Activated gamma-delta T cell (primary cell): ENCODE measurements at places on chromosomes 16 and 17.

- no peak for DNase-seq
Measured at GRCh38 chr17:8016632-8017424, 14.4 kb downstream of the GUCY2D start.

DNA sequence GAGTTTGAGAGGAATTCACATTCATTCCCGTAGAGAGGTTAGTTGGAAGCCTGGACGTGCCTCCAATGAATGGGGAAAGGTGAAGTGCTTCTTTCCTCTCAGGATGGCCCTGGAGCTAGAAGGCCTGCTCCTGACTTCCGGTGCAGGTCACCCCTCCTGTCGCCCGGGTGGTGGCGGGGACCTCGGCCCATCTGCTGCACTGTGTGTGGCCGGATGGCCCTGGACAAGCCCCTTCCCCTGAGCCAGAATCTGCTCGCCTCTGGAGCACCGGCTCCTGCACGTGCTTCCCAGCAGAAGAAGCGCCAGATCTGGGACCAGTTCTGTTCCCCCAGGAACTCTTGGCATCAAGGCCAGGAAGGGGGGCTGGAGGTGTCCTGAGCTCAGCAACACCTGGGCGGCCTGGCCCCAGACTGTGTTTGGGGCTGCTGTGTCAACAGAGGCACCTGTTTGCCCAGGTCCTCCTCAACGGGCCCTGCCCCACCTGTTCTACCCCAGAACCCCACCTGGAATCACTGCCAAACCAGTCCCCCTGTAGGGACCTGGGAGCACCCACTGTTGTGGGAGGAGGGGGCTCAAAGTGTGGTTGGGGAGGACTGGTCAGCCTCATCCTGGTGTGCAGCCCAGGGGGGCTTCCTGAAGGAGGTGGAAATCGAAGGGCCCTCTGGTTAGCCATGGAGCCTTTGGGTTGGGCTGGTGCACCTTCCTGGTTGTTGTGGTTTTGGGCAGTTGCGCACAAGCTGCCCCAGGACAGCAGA is 5.1 kb upstream of the PERCC1 start:
- DNase-seq, result no peak

- no peak for DNase-seq
Measured at GRCh38 chr16:82368041-82368440, 198.0 kb upstream of the MPHOSPH6 start.

- DNase-seq, result no peak
Measured at GRCh38 chr17:78654325-78654724, 77.1 kb upstream of the DNAH17 start.

DNA sequence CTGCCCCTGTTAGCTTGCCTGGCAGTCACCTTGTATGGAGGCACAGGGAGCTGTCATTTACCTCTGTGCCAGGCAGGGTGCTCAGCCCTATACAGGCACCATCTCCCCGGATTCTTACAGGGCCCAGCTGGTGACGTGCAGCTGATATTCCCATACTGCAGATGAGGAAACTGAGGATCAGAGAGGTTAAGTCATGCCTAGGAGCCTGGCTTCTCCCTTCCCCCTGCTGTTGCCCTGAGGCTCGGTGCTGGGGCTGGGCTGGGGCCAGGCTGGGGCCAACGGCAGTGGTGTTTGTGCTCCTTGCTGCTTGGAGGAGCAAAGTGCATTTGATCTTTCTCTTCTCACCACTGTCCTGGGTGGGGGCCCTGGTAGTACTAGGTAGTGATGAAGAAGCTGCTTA is 54.7 kb upstream of the IL34 start:
- no peak for DNase-seq

DNA sequence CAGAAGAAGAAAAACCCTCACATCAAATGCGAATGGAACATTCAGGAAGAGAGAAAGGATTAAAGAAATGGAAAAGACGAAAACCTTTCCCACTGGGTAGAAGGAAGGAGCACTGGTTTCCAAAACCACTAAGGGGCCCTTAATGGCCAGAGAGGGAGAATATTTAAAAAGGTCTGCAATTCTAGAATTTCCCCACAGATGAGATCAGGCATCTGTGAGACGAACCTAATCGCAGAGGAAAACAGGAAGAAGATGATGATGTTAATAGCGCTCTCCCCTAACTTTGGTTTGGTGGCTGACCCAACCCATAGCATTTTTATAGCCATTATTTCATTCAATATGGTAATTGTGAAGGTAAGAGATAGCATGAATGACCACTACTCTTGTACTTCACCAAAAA is 32.8 kb downstream of the XYLT1 start:
- DNase-seq, result no peak

DNA sequence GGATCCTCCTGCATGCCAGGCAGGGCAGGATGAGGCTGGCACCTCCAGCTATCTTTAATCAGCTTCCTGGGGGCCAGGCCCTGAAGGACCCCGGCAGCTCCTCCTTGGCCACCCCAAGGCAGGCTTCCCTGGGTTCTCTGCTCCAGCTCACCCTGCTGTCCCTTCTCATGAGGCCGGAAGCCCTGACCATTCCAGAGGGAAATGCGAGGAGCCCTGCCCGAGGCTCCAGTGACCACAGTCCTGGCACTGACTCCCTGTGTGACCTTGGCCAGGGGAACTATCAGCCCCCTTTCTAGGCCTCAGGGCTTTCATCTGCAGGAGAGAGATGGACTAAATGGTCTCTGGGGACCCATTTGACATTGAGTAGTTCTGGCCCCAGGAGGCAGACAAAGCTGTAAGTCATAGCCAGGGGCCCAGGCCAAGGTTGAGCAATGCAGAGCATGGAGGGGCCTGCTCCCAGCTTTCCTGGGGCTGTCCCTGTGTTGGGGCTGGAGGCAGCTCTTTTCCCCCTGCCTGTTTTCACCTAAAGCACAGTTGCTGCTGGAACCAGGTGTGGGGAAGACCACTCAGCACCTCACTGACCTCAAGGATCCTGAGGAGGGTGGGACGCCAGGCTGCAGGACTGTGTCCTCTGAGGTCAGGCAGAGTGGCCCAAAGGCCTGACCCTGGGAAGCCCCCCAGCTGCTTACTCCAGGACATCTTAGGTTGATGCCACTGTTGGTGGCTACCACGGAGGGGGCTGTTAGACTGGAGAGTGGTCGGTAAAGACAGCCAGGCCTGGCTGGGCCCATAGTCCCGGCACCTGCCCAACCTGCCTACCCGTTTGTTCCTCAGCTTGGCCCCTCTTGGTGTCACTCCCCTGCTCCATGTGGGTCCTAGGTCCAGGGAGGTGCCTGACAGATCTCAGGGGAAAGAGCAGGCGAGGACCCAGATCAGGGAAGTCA is 8.1 kb downstream of the KCNH6 start:
- DNase-seq, result no peak

DNA sequence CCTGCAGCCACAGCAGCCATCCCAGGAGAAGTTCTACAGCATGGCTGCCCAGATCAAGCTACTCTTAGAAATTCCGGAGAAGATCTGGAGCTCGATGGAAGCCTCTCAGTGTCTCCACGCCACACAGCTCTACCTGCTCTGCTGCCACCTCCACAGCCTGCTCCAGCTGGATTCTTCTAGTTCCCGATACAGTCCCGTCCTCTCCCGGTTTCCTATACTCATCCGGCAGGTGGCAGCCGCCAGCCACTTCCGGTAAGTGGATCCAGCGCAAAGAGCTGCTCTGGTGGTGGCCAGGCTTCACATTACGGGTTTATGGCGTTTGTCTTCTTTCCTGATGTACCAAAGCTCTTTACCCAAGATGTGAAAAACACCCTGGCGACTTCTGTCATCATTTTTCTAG is 3.6 kb downstream of the COG1 start:
- DNase-seq, result no peak

DNA sequence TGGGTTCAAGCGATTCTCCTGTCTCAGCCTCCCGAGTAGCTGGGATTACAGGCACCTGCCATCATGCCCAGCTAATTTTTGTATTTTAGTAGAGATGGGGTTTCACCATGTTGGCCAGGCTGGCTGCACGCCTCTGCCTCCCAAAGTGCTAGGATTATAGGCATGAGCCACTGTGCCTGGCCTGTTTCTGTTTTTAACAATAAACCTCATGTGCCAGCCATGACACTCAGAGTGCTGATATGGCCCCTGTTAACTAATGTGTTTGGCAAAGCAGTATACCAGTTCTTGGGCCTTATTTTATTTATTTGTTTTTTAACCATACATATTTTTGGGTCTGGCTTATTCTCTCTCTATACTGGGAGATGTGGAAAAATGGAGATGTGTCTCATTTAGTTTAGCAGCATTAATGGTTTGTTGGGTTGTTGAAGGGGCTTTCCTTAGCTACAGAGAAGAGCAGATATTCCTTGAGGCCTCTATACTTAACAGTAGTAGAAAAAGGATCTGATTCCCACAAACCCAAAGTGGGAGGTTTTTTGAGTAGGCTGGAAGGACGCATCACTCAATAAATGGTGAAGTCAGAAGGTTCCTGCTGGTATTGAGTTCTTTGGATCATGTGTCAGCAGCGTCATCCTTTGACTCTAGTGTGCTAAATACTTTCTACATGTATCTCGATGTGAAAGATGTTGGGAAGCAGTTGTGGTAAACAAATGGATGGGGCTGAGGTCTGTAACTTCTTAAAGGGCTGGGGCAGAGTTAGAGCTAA is 16.2 kb upstream of the CDK5R1 start:
- DNase-seq, result no peak

- no peak for DNase-seq
Measured at GRCh38 chr17:37168731-37169353, 206.9 kb upstream of the C17orf78 start.

GRCh38 chr17:77815127-77815905 is 143.2 kb upstream of the TNRC6C start:
- no peak for DNase-seq

DNA sequence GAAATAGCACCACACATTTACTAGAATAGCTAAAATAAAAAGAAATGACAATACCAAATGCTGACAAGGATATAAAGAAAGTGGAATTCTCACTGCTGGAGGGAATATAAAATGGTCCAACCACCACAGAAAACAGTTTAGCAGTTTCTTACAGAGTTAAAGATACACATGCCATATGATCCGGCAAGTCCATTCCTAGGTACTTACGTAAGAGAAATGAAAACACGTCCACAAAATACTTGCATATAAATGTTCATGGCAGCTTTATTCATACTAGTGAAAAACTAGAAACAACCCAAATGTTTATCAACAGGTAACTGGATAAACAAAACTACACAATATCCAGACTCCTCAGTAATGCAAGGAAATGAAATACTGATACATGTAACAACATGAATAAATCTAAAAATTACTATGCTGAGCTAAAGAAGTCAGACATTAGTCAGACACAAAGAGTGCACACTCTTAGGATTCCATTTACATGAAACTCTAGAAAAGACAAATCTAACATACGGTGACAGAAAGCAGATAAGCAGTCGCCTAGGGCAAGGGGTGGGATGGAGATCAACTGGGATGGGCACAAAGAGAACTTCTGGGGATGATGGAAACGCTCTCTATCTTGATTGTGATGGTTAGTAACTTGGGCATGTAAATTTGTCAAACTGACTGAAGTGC is 76.4 kb downstream of the SMG6 start:
- DNase-seq, result no peak
